ENCODE measurements at places on chromosomes 16 and 17.

DNA sequence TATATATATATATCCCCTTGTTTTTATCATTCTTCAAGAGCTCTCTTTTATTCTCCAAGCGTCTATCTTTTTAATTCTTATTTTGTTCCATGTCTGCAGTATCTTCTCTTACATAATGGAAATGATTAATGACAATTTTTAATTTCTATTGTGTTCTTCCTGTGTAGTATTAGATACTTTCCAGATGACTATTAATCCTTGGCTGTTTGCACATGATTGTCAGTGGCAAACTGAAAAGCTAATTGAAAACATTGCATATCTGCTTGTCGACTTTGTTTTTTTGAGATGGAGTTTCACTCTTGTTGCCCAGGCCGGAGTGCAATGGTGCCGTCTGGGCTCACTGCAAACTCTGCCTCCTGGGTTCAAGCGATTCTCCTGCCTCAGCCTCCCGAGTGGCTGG, 124.7 kb downstream of the BCAS3 start:
- DNase-seq = no peak

GRCh38 chr16:751152-752006, 9.2 kb upstream of the MSLN start:
- no peak for DNase-seq

- no peak for DNase-seq
These were observed 195.2 kb downstream of the WWOX start for GRCh38 chr16:78294538-78295225.

DNA sequence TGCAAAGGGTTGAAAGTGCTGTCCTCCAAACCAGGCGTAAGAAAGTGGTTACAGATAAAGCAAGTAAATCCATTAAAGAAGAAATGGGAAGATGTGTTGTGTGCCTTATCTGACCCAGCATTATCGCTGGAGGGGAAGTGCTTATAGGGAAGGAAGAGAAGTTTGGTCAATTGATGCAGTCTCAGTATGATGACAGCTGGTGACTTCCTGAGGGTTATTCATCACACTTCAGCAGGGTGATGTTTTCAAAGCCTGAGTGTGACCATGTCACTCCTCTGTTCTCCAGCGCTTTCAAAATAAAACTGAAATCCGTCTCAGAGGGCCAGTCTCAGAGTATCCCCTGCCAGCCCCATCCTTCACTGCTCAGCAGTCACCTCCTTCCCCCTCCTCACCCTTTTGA, 505.4 kb upstream of the RBFOX1 start:
- peak; percentile 74 for DNase-seq

DNA sequence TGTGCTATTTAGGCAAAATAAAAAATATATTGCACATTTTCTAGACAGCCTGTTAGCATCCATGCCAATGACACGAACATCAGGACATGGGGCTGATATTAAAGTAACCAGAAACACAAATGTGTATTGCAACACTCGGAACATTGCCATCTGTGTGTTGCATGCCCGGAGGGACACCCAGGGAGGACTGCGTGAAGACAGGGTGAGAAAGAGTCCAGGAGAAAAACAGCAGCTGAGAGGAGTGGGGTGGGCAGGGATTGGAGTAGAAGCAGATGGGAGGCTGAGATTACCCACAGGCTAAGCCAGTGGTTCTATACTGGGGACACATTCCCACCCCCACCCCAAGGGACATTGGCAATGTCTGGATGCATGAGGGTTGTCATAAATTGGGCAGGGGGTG, 114.8 kb downstream of the GRIN2A start:
- no peak for DNase-seq

GRCh38 chr16:72805486-72805885, 242.4 kb downstream of the ZFHX3 start:
- no peak for DNase-seq

- DNase-seq = peak; percentile 54
These were observed 22.2 kb downstream of the CLEC19A start for GRCh38 chr16:19307587-19308241.

DNA sequence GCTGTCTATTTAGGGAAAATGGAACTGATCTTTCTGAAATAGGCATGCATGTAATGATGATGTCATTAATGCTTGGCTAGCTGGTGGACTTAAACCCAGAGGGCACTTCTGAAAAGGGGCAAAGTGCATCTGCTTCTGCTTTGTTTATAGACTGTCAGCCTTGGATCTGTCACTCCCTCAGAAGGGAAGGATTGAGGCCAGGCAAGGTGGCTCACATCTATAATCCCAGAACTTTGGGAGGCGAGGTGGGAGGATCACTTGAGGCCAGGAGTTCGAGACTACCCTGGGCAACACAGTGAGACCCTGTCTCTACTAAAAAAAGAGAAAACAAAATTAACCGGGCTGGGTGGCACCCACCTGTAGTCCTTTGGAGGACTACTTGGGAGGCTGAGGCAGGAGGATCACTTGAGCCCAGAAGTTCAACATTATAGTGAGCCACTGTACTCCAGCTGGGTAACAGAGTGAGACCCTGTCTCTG, 185.5 kb downstream of the WWOX start:
- no peak for DNase-seq

GRCh38 chr16:84243732-84244131, 3.9 kb upstream of the KCNG4 start:
- no peak for DNase-seq

DNA sequence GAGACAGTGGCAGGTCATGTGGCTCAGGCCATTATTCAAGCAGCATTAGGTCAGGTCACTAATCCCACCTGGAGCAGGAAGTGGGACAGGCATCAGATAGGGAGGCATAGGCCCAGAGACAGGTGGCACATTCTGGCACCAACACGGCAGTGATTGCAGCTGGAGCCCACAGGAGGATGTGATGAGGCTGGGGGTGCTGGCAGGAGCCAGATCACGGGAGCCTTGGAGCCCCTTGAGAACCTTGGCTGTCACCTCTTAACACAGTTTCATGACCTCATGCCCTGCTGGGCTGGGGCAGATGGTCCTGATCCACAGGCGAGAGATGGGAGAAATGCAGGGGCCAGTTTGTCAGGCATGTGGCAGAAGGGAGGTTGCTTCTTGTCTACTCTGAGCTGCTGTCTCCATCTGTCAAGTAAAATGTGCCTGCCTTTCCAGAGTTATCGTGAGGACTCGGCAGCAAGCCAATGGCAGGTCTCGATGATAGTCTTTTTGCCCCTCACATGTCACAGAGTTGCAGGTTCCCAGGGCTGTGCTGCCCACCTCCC, 109.6 kb downstream of the CLEC16A start:
- DNase-seq = no peak

- peak; percentile 44 for DNase-seq
These were observed 24.9 kb downstream of the CDRT15 start for GRCh38 chr17:14211801-14212200.

DNA sequence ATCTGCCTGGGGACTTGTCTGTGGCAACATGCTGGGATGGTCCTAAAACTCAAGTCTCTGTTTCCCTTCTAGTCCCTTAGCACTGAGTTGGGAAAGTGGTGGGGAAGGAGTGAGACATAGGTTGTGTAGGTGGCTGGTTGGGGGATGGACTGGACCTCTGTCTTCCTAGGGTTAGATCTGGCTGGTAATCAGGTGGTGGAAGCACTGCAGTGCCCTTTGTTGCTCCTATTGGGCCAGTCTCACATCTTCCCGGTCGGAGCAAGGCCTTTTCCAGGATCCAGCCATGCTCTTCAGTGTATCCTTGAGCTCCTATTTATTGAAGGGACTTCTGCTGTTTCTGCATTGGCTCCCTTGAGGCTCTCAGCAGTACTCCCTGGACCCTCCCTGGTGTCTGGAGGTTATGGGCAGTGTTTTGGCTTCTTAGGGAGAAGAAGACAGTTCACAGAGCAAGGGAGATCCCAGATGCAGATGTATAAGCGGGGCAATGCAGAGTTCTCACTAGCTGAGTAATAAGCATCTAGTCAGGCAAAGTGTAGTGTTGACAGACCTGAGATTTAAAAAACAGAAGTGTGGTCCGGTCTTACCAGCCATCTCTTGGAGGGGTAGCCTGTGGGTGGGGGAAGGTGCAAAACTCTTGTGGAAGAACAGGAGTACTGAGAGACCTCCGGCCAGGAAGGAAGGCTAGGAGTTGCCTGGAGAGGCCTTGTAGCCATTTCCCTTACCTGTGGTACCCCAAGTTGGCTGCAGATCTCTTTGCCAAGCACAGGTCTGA, 1.3 kb upstream of the NUTF2 start:
- peak; percentile 36 for DNase-seq

DNA sequence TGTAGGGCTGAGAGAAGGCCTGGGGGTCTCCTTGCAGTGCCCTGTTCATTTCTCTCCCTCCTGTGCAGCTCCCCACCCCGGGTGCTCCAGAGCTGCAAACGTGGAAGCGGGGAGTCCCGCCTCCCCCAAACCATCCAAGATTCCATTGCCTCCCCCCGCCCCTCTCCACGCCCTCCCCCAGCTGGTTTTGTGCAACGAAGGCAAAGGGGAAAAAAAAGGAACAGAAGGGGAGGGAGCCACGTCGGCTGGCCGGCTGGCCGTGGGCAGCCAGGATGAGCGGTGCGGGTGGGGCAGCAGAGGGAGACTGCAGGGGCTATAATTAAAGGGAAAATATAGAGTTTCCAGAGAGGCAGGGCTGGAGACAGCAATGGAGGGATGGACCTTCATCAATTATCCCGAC, 1.7 kb upstream of the COL1A1 start:
- DNase-seq = no peak

- DNase-seq = no peak
These were observed 363.7 kb downstream of the SNX29 start for GRCh38 chr16:12340151-12340733.

DNA sequence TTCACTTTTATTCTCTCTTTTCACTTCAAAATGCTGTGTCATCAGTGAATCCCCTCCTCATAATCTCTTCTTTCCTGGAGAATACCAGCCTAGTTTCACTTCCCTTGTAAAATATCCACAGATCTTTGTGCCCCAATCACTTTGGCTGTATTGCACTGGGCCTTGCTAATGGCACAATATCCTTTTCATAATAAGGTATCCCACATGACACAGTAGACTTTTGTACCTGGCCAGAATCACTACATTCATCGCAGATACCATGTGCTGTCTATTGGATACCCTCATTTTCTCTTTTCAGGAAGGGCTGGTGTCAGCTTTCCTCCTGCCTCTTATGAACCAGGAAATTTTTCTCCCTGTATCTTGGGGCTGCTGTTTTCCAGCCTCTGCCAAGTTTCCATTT, 25.7 kb upstream of the TOX3 start:
- no peak for DNase-seq

GRCh38 chr16:12303653-12304052, 327.1 kb downstream of the SNX29 start:
- DNase-seq = peak; percentile 23

DNA sequence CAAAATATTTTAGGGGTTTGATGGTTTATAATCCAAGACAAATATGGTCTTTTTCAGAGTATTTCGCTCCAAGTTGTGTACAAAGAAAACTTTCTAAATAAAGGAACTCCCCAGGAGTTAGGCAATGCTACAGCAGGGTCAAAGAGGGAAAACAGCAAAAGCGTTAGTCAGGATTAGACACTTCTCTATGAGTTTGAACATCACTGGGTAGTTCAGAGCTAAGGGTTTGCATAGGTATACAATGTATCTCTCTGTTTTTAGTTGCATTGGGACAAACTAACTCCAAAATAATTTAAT, 34.8 kb downstream of the FAM20A start:
- DNase-seq = peak; percentile 89

DNA sequence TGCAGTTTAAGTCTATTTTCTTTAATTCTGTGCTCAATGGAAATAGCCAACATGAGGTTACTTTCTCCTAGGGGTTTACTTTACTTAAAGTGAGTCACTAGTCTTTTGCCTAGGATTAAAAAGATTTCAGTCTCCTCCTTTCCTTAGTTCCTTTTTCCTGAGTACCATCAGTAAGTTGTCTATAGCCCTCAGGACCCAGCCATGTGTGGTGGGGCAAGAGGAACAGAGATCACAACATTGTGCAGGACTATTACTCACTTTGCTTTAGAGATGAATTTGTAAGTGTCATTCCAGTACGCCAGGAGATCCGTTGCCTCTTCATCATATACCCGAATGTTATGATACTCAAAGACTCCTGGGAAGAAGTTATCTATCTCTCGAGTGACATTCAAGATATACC, 27.7 kb upstream of the CORO6 start:
- peak; percentile 75 for DNase-seq

DNA sequence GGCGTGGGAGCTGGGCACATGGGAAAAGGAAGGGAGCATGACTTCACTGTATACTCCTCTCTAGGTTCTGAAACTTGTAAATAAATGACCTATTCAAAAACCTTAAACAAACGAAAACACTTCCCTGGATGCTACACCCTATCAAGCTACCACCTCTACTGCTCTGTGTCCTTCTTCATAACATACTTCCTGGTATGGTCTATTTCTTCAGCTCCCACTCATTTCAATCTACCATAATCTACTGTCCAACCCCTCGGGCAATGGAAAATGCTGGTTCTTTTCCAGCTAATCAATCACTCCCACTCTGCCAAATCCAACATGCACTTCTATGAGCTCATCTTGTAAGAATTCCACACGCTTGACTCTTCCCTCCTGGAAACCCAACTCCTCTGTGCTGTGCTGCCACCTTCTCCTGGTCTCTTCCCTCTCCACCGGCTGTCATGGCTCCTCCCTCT, 42.4 kb downstream of the AMFR start:
- DNase-seq = no peak

DNA sequence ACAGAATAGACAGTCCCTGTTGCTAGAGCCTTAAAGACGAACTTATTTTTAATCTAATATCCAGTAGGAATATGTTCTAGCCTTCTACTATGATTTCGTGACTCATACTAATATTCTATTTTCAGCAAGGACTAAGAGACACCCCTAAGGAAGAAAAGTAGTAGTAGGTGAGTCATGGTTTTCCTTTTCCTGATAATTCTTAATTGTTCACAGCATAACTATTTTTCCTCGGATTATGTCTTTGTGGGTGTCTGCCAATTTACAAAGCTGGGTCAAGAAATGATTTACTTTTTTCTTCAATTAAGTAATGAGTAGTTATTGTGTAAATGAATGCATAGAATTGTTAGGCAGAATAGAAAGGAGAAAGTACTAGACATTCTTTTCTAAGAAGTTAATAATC, 292.2 kb downstream of the TOX3 start:
- no peak for DNase-seq

GRCh38 chr17:64778240-64779097, 116.4 kb upstream of the SMURF2 start:
- DNase-seq = no peak

GRCh38 chr17:48997103-48997826, at the start of gene IGF2BP1:
TSS of gene IGF2BP1 (plus strand) at chr17:48997385. CDS start at chr17:48997746, 361 bp downstream.
- DNase-seq = peak; percentile 43

DNA sequence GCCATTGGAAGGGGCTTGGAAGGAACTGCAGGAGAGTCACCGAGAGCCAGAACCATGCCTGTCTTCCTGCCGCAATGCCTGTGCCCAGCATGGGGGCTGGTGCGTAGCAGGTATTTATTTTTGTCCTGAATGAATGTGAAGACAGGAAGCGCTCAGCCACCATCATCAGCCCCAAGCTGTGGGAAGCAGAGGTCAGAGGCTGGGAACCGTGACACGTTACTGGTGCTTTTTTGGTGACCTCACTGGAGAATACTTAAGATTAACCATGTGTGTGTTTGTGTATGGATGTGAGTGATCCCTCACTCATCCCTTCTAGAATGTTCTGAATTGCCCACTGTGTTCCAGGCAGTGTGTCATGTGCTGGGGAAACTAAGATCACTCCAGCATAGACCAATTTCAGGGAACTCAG, 343.8 kb downstream of the SNX29 start:
- no peak for DNase-seq

Measured in suppressor macrophage treated with lipopolysaccharide for 1 hour (primary cell).